Activated CD4-positive, alpha-beta T cell treated with anti-CD3 and anti-CD28 coated beads, Interleukin-2, amount 10 ng/mL, durations not matched to agents 7 days and 5 days (primary cell): ENCODE measurements at places on chromosomes 1 and 21. TPM values are rescaled to one million over a fixed set of nuclear protein-coding genes. Genes with fewer than 3 reads are reported as not detected.

DNA sequence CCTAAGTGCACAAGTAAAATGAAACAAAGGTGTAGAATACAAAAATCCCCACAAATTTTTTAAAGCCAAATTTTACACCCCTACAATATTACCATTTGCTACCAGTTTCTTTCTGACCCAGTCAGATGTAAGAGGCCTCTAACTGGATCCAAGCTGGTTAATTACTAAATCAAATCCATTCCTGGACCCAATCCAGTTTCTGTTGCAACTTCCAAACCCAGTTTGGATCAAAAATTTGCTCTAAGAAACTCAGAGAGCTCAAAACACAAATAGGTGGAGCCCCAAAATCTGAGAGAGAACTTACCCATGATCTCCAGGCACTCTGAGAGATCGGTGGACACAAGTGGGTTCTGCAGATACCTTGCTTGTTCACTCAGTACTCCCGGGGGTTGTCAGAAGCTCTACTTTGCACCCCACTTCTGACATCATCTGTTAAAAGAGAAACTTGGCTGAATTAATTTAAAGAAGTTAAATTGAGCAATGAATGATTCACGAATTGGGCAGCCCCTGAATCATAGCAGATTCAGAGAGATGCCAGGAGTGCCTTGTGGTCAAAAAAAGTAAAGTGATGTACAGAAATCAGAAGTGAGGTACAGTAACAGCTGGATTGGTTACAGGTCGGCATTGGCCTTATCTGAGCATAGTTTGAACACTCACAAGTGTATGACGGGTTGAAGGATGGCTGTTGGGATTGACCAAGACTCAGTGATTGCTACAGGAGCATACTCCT, 448.0 kb downstream of the KCNT2 start:
- H3K27ac ChIP-seq = no peak overlapping the region
- H3K4me1 ChIP-seq = no peaks in the 10 kb centered on the region
- no peak overlapping the region for H3K4me3 ChIP-seq
- H3K36me3 ChIP-seq = no peaks in the 10 kb centered on the region
- H3K27me3 ChIP-seq = no peaks in the 10 kb centered on the region

- H3K4me1 ChIP-seq = peaks cover 81% of the 10 kb centered on the region
- H3K27me3 ChIP-seq = no peaks in the 10 kb centered on the region
- H3K4me3 ChIP-seq = peak overlapping the region; percentile 28
Observed at GRCh38 chr1:198167436-198167934, 10.7 kb downstream of the NEK7 start.

- DNase-seq = no peak
- no peaks in the 10 kb centered on the region for H3K4me1 ChIP-seq
- H3K27ac ChIP-seq = no peak overlapping the region
- peaks cover 47% of the 10 kb centered on the region for H3K36me3 ChIP-seq
- no peaks in the 10 kb centered on the region for H3K27me3 ChIP-seq
Observed at GRCh38 chr1:234458352-234459017, 20.5 kb downstream of the TARBP1 start.

DNA sequence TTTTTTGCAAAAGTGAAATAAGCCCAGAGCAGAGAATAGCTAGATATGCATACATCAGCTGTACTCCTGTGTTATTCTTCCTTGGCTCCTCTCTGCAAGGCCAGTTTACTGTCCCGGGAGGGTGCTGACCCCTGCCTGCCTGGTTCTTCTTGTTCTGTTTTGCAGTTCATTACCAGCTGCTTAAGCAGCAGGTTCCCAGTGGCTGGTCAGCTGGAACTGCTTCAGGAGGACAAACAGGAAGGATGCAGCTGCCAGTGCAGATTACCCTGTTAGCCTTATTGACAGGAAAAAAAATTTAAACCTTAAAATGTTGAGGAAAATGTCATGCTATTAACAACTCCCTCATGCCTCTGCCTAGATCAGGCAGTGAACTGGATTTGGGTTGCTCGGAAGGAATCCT, 16.0 kb upstream of the LRIG2 start:
- H3K4me1 ChIP-seq = peaks cover 25% of the 10 kb centered on the region
- no peaks in the 10 kb centered on the region for H3K27me3 ChIP-seq
- H3K4me3 ChIP-seq = no peak overlapping the region
- no peaks in the 10 kb centered on the region for H3K36me3 ChIP-seq
- DNase-seq = no peak

DNA sequence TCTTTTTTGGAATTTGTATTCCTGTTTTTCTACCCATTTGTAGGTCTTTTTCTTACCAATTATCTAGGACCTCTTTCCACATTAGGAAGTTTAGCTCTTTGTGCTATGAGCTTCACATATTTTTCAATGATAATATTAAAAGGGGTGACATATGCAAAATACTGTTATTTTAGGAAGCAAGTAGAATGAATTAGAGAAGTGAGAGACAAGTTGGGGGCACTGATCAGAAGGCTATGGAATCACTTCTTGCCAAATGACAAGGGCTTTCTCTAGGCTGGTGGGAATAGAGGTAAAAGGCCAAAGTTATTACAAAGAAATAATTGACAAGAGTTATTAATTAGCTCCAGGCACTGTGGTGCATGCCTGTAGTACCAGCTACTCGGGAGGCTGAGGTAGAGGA, 4.3 kb upstream of the BCAR3 start:
- no peak overlapping the region for H3K27ac ChIP-seq
- peaks cover 46% of the 10 kb centered on the region for H3K27me3 ChIP-seq
- H3K36me3 ChIP-seq = no peaks in the 10 kb centered on the region

DNA sequence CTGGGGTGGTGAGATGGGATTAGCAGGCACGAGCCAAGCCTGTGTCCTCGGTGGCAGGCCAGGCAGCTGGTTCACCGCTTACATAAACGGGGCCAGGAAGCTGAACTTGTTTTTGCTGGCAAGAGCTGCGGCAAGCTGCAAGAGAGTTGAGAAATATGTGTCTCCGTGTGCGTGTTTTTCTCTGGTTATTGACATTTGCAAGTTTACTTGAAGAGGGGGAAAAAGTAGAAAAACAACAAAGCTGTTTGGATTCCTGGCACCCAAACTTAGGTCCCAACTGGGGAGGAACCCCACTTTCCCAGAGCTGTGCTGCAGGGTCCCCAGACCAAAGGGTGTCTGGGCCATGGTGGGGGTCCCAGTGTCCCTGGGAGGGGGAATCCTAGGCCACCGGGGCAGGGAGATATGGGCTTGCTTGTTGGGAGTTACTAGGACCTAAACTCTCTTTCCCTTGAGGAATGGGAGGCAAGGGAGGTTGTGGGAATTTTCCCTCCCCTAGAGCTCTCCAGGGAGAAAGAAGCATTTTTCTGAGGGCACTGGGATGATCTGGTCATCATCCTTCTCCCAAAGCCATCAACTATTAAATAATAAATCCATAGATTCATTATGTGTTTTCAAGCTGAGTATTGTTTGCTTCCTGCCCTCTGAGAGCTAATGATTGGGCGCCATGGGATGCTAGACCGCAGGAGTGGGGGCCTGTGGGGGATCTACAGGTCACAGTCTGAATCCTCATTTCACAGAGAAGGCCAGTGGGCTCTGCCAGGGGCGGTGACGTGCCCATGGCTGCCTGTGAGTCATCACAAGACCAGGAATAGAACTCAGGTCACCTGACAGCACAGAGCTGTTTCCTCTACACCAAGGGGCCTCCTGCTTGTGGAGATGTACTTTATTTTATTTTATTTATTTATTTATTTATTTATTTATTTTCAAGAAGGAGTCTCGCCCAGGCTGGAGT, 14.8 kb downstream of the IL6R start:
- H3K36me3 ChIP-seq = no peaks in the 10 kb centered on the region
- peak overlapping the region; percentile 86 for H3K27ac ChIP-seq
- H3K4me3 ChIP-seq = peak overlapping the region; percentile 3
- DNase-seq = peak; percentile 50

GRCh38 chr21:34822942-34823341, 154.1 kb downstream of the CLIC6 start:
- peaks cover 63% of the 10 kb centered on the region for H3K36me3 ChIP-seq
- H3K4me1 ChIP-seq = peaks cover 5% of the 10 kb centered on the region
- DNase-seq = no peak
- H3K27ac ChIP-seq = no peak overlapping the region
- H3K27me3 ChIP-seq = no peaks in the 10 kb centered on the region

DNA sequence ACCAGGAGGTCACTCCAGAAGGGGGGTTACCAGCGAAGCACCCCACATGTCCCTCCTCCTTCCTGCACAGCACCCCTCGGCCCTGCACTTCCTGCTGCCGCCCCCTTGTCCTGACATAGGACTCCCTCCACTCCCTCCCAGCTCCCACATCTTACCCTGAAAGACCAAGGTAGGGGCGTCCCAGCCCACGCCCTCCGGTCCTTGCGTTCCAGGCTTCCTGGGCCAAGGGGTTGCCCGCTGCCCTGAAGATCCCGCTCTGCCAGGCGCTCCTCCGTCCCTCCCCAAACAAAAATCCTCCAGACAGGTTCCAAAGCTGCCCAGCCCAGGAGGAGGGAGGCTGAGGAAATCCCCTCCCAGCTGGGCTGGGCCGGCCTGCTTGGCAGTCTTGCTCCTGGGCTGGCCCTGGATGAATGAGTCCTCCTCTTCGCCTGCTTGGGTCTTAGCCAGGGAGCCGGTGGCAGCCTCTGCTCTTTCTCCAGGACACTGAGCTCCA, at the start of gene RHBDL2:
TSS of gene RHBDL2 (minus strand) at position 304 of the 493 bp plus-strand sequence. CDS start 22,618 bp downstream, outside the sequence.
- no peak within 1 kb of the TSS for H3K4me3 ChIP-seq
- peaks cover 3% of the 10 kb centered on the region for H3K4me1 ChIP-seq
- H3K27ac ChIP-seq = no peak within 1 kb of the TSS
- DNase-seq = no peak
- H3K27me3 ChIP-seq = peaks cover 2% of the 10 kb centered on the region
- H3K36me3 ChIP-seq = no peaks in the 10 kb centered on the region

Gene SH3BP5L
- 29.7 TPM for total RNA-seq

Gene SPRR3
- total RNA-seq = not detected

Gene OR2T33
- not detected for total RNA-seq

Gene PRAMEF4
- total RNA-seq = not detected

Gene BCAR3
- total RNA-seq = 0.42 TPM

Gene SEC16B
- total RNA-seq = not detected

Gene AMY1C
- total RNA-seq = not detected

Gene OR6K3
- total RNA-seq = not detected
